ENCODE measurements at places on chromosomes 6 and 20.

DNA sequence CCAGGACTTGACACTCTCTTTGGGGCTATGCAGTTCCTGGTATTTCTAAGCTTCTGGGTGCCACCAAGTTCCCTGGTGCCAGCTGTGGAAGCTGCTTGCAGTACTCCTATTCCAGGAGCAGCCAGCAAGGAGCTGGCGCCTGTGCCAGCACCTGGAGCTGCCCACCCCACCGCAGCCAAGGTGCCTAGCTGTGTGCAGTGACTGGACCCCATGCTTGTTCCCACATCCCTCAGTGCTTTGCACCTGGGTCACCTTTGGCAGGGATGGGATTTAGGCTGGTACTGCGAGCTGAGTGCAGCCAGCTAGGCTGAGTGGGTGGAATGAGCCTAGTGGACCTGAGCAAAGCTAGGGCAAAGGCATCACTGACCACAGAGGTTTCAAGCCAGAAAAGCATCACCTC lies 1674.9 kb downstream of the HACE1 start:
- no peak for DNase-seq

- no peak for DNase-seq
Observed at GRCh38 chr20:46997187-46997586, 102.5 kb downstream of the EYA2 start.

DNA sequence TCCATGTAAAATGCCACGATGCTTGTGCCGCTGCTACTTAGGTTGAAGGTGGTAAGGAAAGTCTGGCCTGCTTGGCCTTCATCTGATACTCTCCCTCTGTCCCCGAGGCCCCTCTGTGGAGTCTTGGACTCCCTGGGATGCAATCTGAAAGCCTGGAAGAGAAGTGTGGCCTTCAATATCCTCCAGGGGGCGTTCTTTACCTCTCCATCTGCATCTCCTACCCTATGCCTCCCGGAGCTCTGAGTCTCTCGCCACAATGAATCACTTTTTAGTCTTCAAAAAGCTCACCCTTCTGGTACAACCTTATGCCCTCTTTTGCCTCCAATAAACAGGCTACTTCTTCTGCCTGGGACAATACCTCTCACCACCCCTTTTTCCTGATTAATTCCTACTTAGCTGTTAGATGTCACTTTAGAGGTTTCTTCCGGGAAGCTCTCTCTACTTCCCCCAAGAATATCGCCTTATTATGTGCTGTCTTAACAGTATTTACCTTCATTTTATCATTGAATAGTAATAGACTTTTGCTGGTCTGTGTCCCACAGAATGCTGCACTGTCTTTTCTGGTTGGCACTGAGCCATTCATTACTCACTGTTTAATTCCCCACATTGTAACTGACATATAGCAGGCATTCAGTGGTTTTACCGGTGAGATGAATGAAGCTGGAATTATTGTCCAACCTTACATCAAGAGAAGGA lies 13.9 kb upstream of the ATG5 start:
- DNase-seq: peak; percentile 55

DNA sequence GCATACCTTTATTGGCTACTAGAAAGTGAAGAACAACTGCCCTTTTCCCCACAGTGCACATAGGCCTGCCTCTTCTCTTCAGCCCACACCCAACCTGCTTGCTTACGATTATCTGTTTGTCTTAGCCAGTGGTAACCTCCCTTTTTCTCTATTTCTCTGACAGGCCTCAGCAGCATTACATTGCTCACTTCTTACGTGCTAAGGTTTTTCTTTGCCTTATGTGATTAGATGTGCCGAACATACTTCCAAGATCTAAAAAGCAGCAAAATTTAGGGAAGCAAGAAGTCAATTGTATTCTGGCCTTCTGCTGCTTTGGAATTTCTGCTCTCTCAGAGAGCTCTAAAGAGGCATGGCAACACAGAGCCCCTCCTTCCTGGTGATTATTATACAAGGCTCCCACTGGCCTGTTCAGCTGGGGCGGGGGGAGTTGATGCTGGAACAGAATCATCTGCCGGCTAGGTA lies 7.0 kb downstream of the B4GALT5 start:
- DNase-seq: no peak

- DNase-seq: no peak
Observed at GRCh38 chr6:70310063-70310694, 7.3 kb upstream of the COL9A1 start.

GRCh38 chr6:166708460-166708859 lies 81.4 kb upstream of the RPS6KA2 start:
- DNase-seq: no peak

DNA sequence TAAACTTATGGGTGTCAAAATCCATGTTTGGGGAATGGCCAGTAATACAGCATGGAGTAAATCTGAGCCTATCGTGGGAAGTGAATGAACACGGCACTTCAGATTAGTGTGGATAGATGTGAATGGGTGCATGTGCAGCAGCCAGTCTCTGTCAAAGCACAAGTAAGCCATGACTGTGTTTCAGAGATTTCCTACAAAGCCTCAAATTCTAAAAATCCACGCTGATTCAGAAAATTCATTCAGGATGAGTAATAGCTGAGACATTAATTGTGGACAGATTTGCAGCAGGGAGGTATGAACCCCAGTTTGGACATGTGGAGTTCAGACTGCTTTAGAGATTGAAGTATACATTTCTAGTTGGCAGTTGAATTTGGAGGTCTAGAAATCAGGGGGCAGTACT lies 115.1 kb downstream of the QKI start:
- no peak for DNase-seq

GRCh38 chr20:62411479-62412193 lies 4.6 kb upstream of the CABLES2 start:
- DNase-seq: no peak

- DNase-seq: no peak
Observed at GRCh38 chr6:146100776-146101175, 71.9 kb downstream of the GRM1 start.

DNA sequence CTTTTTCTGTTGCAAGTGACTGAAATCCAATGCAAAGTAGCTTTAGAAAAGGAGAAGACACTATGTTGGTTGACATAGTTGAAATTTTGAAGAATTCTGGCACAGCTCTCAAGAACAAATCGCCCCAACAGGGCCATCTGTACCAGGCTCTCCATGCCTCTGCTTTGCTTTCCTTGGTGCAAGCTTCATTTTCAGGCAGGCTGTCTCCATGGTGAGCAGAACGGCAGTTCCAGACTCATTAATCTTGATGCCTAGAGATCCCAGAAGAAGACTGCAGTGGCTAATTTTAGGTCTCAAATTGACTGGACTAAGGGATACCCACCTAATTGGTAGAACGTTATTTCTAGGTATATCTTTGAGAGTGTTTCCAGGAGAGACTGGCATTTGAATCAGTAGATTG lies 950.7 kb upstream of the FLRT3 start:
- DNase-seq: no peak

DNA sequence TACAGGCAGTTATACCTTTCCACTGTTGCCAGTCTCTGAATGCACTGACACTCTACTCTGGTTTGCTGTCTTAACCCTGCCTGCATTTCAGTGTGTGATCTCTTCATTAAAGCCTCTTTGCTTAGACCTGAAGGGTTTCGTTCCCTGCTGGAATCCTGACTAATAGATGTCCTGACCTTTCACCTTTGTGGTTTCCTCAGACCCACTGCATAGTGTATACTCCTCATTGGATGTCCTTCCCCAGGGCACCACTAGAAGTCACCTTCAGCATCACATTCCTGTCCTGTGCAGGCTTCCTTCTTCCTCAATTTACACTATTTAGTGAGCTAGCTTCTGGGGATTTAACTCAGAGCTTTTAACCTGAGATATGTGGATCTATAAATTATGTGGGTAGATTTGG lies 120.6 kb downstream of the RCAN2 start:
- DNase-seq: no peak

GRCh38 chr6:168713839-168714238 lies 272.9 kb downstream of the SMOC2 start:
- peak; percentile 9 for DNase-seq

GRCh38 chr20:35301426-35301825 lies 9.2 kb upstream of the FAM83C start:
- no peak for DNase-seq

DNA sequence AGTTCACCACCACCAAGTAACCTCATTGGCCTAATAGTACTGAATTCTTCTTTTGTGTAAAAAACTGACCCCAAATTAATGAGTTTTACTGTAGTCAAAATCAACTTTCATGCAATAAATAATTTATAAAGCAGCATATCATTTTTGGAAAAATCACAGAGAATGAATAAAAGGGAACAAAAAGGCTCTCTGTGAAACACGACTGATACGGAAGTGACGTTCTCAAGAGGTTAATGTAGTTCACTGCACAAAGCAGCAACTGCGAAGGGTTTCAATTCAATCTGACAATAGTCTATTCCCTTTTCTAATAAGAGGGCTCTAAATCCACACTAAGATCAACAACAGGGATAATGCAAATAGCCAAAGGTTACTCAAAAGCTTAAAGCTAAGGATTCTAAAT lies 70.3 kb downstream of the PREP start:
- no peak for DNase-seq

GRCh38 chr20:21739161-21739560 lies 33.7 kb downstream of the PAX1 start:
- no peak for DNase-seq

DNA sequence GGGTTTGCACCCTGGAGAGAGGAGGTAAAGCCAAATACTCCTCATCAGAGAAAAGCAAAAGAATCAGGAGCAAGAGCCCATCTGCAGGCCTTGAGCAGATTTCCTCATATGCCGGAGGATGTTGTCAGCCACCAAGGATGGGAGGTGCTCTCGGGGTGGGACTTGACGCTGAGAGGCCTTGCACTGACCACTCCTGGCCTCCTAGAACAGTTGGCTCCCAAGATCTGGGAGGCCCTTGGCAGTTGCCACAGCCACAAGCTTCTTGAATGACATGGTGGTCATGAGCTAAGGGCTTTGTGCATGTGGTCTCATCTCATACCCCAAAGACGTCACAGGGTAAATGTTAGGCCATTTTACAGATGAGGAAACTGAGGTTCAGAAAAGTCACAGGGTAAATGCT lies 75.2 kb upstream of the PMEPA1 start:
- no peak for DNase-seq

GRCh38 chr6:47343600-47343999 lies 33.9 kb upstream of the TNFRSF21 start:
- DNase-seq: no peak

DNA sequence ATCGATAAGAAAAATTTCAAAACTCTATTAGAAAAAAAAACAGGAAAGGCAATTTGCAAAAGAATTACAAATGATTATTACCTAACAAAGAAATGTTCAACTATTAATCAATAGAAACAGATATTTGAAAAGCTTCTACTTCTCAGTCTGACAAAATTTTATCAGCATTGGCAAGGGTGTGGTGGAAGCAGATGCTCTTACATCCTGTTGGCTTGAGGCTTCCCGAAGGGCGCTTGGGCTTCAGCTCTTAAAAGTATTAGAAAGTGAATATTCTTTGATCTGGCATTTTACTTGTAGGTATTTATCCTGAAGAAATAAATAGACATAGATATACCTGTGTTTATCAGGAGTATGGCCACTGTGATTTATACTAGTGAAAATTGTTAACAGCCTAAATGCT lies 38.7 kb downstream of the SLC35D3 start:
- DNase-seq: no peak

- no peak for DNase-seq
Observed at GRCh38 chr20:13105864-13106457, 97.2 kb downstream of the SPTLC3 start.

DNA sequence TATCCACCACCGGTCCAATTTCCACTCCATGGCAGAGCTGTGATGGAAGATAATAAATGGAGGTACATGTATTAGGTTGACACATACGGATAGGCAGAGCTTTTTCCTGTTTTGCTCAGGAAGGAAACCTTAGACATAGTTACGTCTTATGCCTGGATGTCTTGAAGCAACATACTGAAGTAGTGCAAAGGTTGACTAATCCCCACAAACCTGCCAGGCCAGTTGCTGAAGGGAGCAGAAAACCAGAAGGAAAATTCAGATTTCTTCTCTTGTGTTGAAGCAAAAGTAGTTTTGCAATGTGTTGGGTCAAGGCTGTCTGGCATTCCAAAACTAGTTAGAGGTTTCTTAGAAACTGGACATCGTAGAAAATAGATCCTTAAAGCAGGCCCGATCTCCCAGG lies 68.7 kb downstream of the PHACTR1 start:
- no peak for DNase-seq

GRCh38 chr6:150936021-150936555 lies 70.6 kb downstream of the MTHFD1L start:
- DNase-seq: no peak

- DNase-seq: no peak
Observed at GRCh38 chr6:158529629-158530028, 30.3 kb upstream of the TMEM181 start.

DNA sequence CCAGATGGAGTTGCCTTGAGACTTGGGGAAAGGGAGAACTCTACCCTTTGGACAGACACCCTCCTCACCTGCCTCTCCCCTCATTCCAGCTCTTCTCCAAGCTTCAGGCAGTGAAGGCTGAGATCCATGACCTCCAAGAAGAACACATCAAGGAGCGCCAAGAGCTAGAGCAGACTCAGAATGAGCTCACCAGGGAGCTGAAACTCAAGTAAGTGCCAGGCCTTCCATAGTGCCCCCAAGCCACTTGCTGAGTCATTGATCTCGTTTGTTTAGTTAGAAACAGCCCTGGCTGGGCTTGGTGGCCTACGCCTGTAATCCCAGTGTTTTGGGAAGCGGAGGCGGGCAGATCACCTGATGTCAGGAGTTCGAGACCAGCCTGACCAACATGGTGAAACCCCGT lies 39.2 kb downstream of the KIF3B start:
- DNase-seq: no peak
